CD4-positive, alpha-beta memory T cell (primary cell): ENCODE measurements at places on chromosomes 2 and 18. TPM values are rescaled to one million over a fixed set of nuclear protein-coding genes. Genes with fewer than 3 reads are reported as not detected.

Gene HOXD13
- not detected for total RNA-seq

Gene GKN1
- not detected for total RNA-seq

Gene POTEC
- not detected for total RNA-seq

Gene RGPD4
- not detected for total RNA-seq

Gene DSG4
- total RNA-seq = not detected

Gene AFF3
- total RNA-seq = 3.2 TPM

Gene ANKRD12
- 262 TPM for total RNA-seq

Gene RND3
- not detected for total RNA-seq

Gene RPE
- total RNA-seq = 39.9 TPM

Gene CNDP1
- total RNA-seq = not detected

Gene OR6B2
- not detected for total RNA-seq
